Caco-2 (cell line): ENCODE measurements at places on chromosomes 2 and 18.

- no peak for DNase-seq
These were observed 106.9 kb upstream of the RGPD4 start for GRCh38 chr2:107719836-107720235.

DNA sequence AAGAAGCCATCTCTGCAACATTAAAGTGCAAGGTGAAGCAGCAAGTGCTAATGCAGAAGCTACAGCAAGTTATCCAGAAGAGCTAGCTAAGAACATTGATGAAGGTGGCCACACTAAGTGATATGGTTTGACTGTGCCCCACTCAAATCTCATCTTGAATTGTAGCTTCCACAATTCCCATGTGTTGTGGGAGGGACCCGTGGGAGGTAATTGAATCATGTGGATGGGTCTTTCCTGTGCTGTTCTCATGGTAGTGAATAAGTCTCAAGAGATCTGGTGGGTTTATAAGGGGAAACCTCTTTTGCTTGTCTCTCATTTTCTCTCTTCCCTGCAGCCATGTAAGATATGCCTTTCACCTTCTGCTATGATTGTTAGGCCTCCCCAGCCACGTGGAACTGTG is 11.4 kb downstream of the RDH14 start:
- no peak for DNase-seq

DNA sequence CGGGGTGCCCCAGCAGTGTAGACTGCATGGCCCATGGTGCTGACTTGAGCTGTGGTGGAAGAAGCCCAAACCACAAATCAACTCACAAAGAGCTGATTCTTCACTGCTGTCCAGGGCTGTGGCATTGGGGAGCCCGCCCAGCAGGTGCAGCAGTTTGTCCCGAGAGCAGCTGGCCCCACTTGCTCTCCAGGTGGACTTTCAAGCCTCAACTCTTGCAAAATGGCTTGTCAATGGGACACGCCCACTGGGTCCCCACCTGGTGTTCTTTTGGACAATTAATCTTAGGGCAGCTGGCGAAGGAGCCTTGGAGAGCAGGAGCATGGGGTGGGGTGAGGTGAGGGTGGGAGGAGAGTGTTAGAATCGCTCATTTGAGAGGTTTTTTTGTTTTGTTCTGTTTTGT is 117.9 kb downstream of the MYCN start:
- no peak for DNase-seq

- no peak for DNase-seq
These were observed 429.5 kb upstream of the TNP1 start for GRCh38 chr2:217289177-217289906.

- DNase-seq = no peak
These were observed 77.2 kb downstream of the NEURL3 start for GRCh38 chr2:96427917-96428316.
